Memory B cell (primary cell): ENCODE measurements at places on chromosomes 3 and 15.
A peak's percentile ranks its signal among the peaks of the same experiment; 100 is the strongest.

- no peak overlapping the region for H3K27ac ChIP-seq
- no peak overlapping the region for H3K4me3 ChIP-seq
- H3K4me1 ChIP-seq, result no peaks in the 10 kb centered on the region
- no peak for DNase-seq
- no peaks in the 10 kb centered on the region for H3K36me3 ChIP-seq
Measured at GRCh38 chr15:88989578-88989977, 76.4 kb upstream of the MFGE8 start.

- H3K4me3 ChIP-seq, result no peak overlapping the region
- H3K36me3 ChIP-seq, result no peaks in the 10 kb centered on the region
- H3K27me3 ChIP-seq, result peaks cover 1% of the 10 kb centered on the region
- H3K4me1 ChIP-seq, result no peaks in the 10 kb centered on the region
- DNase-seq, result no peak
Measured at GRCh38 chr3:109278546-109278945, 37.8 kb downstream of the DPPA2 start.

DNA sequence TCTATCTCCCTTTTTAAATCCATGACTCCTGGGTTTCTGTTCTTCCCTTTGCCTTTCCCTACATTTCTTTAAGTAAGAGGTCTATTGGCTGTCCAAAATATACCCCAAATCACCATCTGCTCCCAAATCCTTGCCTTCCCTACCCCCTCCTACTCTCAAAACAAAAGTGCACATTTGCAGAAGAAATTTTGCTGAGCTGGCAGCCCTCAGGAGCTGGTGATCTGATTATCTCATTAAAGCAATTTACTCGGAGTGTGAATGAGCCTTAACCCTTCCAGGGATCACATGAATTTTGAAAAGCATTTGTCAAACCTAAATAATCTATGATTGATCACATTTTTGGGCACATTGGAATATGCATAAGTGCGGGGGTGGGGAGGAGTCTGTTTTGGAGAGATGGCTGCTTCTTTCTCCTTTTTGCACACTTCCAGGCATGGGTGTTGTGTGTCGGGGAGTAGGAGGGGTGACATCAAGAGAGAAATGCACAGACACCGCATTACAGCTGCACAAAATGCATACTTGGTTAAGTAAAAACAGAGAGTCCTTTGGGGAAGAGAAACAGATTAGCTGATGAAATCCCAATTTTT lies 892.6 kb downstream of the TUSC7 start:
- H3K36me3 ChIP-seq, result no peaks in the 10 kb centered on the region
- no peak overlapping the region for H3K4me3 ChIP-seq
- H3K4me1 ChIP-seq, result no peaks in the 10 kb centered on the region

DNA sequence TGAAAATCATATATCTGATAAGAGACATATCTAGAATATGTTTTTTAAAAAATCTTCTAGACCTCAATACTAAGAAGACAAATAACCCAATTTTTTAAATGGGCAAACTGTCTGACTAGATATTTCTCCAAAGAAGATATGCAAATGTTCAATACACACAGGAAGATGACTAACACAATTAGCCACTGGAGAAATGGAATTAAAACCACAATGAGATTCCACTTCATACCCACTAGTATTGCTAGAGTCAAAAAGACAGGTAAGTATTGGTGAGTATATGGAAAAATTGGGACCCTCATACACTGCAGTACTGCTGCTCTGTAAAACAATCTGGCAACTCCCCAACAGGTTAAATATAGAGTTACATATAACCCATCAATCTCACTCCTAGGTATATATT lies 33.1 kb upstream of the TOPAZ1 start:
- H3K27ac ChIP-seq, result no peak overlapping the region
- H3K27me3 ChIP-seq, result peaks cover 18% of the 10 kb centered on the region
- no peak overlapping the region for H3K4me3 ChIP-seq
- no peak for DNase-seq
- no peaks in the 10 kb centered on the region for H3K4me1 ChIP-seq

DNA sequence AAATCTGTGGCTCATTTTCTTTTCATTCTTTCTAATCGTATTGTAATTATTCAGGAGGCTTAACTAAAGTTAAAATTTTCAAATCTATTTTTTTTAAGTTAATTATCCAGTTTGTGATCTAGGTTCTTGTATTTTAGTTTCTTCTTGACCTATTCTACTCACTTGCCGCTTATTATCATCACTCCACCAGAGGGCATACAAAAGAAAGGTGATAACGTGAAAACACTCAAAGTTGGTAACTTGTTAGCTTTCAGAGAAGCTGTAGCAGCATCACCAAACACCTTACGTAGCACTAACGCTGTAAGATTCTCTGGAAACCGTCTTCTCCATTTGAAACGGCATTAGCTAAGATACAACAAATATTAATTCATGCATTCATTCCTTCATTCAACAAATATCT lies 4.8 kb downstream of the GNB4 start:
- peaks cover 11% of the 10 kb centered on the region for H3K36me3 ChIP-seq
- no peaks in the 10 kb centered on the region for H3K27me3 ChIP-seq
- H3K27ac ChIP-seq, result no peak overlapping the region
- no peak overlapping the region for H3K4me3 ChIP-seq
- peaks cover 20% of the 10 kb centered on the region for H3K4me1 ChIP-seq

DNA sequence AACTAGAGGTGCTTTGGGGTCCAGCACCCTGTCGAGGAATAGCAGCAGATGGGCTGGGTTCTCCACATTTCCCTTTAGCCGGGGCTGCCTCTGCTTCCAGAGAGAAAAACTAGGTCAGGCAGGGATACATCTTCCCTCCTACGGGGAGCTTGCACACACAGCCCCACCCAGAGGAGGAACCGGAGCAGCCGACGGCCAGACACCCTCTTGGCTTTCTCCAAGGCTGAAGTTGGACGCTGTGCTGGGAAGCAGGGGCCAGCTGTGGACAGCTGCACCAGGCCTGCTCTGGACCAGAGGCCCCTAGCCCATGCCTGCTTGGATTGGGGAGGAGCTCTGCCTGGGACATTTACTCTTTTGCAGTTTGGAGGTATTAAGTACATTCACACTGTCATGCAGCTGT lies 44.7 kb upstream of the NR2C2 start:
- H3K27ac ChIP-seq, result no peak overlapping the region
- H3K4me1 ChIP-seq, result no peaks in the 10 kb centered on the region
- H3K4me3 ChIP-seq, result no peak overlapping the region

GRCh38 chr3:136142592-136142991 lies 53.5 kb downstream of the MSL2 start:
- H3K36me3 ChIP-seq, result no peaks in the 10 kb centered on the region
- no peaks in the 10 kb centered on the region for H3K27me3 ChIP-seq
- no peak for DNase-seq
- H3K4me1 ChIP-seq, result peaks cover 13% of the 10 kb centered on the region
- no peak overlapping the region for H3K4me3 ChIP-seq

GRCh38 chr3:181431748-181432147 lies 280.0 kb upstream of the SOX2 start:
- H3K4me1 ChIP-seq, result no peaks in the 10 kb centered on the region
- DNase-seq, result no peak
- no peaks in the 10 kb centered on the region for H3K36me3 ChIP-seq
- no peak overlapping the region for H3K4me3 ChIP-seq
- no peak overlapping the region for H3K27ac ChIP-seq
- H3K27me3 ChIP-seq, result no peaks in the 10 kb centered on the region

DNA sequence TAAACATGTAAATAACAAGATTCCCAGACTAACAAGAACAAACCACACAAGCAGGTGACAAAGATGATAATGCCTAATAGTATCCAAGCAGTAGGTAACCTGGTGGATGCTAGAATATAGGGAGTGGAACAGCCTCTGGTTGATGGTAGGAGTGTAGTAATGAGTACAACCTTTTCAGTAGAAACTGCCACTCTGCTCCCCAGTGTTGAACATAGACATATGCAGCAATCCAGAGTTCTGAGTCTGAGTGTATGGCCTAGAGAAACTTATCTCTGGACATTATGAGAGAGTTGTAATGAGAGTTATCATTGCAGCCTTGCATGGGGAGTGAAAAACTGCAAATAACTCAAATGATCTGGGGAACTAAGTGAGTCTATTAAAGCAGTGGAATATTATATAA lies 76.1 kb upstream of the ACAD9 start:
- H3K4me3 ChIP-seq, result peak overlapping the region; percentile 24
- DNase-seq, result no peak
- H3K27me3 ChIP-seq, result no peaks in the 10 kb centered on the region
- peaks cover 26% of the 10 kb centered on the region for H3K4me1 ChIP-seq

DNA sequence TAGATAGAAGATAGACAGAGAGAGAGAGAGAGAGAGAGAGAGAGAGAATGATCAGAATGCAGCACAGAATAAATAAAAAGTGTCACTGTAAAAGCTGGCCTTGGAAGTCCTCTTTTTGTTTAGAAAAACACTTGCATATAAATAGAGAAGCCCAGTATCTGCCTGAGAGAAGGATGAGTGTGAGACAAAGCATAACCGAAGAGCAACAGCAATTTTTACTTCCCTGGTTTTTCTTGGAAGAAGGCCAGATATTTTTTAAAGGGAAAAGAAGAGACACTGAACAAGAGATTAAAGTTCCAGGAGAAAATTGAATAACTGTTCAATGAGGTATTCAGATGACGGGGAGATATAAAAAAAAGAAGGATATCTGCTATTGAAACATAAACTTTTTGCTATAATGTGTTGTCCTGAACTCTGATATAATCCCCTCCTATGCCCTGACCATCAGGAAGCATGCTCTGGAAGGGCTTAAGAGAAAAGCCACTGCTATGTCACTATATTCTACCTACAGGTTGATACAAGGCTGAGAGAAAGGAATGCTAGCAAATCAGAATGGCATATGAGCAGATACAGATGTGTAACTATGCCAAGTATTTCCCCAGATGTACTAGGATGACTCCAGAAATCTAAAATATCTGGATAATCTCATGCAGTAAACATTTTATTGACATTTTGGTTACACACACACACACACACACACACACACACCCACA lies 358.9 kb downstream of the RBMS3 start:
- H3K27me3 ChIP-seq, result no peaks in the 10 kb centered on the region
- H3K4me3 ChIP-seq, result no peak overlapping the region
- H3K36me3 ChIP-seq, result no peaks in the 10 kb centered on the region
- H3K27ac ChIP-seq, result no peak overlapping the region

- H3K27ac ChIP-seq, result no peak overlapping the region
- peaks cover 4% of the 10 kb centered on the region for H3K4me1 ChIP-seq
- H3K27me3 ChIP-seq, result peaks cover 3% of the 10 kb centered on the region
- no peak for DNase-seq
- H3K4me3 ChIP-seq, result peak overlapping the region; percentile 87
- no peaks in the 10 kb centered on the region for H3K36me3 ChIP-seq
Measured at GRCh38 chr15:78831229-78832207, 20.3 kb upstream of the ADAMTS7 start.

GRCh38 chr15:31774045-31774444 lies 256.3 kb upstream of the CHRNA7 start:
- H3K4me1 ChIP-seq, result no peaks in the 10 kb centered on the region
- H3K27ac ChIP-seq, result no peak overlapping the region
- no peak overlapping the region for H3K4me3 ChIP-seq
- H3K27me3 ChIP-seq, result peaks cover 11% of the 10 kb centered on the region
- DNase-seq, result no peak

- no peaks in the 10 kb centered on the region for H3K4me1 ChIP-seq
- H3K27ac ChIP-seq, result no peak overlapping the region
- H3K36me3 ChIP-seq, result no peaks in the 10 kb centered on the region
- no peak overlapping the region for H3K4me3 ChIP-seq
Measured at GRCh38 chr15:59696332-59696731, 7.2 kb upstream of the BNIP2 start.

GRCh38 chr3:102525624-102526023 lies 90.8 kb downstream of the ZPLD1 start:
- no peak for DNase-seq
- no peaks in the 10 kb centered on the region for H3K36me3 ChIP-seq
- no peak overlapping the region for H3K4me3 ChIP-seq
- peaks cover 9% of the 10 kb centered on the region for H3K27me3 ChIP-seq

GRCh38 chr3:52044869-52045619 lies 11.3 kb downstream of the DUSP7 start:
- H3K27me3 ChIP-seq, result peaks cover 2% of the 10 kb centered on the region
- peaks cover 11% of the 10 kb centered on the region for H3K4me1 ChIP-seq
- H3K36me3 ChIP-seq, result peaks cover 6% of the 10 kb centered on the region
- DNase-seq, result no peak

DNA sequence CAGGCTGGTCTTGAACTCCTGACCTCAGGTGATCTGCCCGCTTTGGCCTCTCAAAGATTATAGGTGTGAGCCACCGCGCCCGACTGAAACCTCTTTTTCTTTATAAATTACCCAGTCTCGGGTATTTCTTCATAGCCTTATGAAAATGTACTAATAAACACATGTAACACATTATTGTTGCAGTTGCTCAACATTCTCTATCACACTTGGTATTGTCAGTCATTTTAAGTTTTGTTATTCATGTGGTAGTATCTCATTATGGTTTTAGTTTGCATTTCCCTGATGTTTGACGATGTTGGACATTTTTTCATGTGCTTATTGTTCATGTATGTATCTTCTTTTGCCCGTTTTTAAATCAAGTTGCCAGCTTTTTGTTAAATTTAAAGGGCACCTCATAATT lies 109.7 kb downstream of the TCF12 start:
- H3K4me1 ChIP-seq, result peaks cover 18% of the 10 kb centered on the region
- no peak overlapping the region for H3K27ac ChIP-seq
- peaks cover 8% of the 10 kb centered on the region for H3K36me3 ChIP-seq
- no peak overlapping the region for H3K4me3 ChIP-seq

GRCh38 chr3:117035745-117036144 lies 326.2 kb downstream of the TUSC7 start:
- H3K27me3 ChIP-seq, result no peaks in the 10 kb centered on the region
- H3K4me3 ChIP-seq, result no peak overlapping the region
- no peaks in the 10 kb centered on the region for H3K36me3 ChIP-seq
- DNase-seq, result no peak
- H3K27ac ChIP-seq, result no peak overlapping the region

DNA sequence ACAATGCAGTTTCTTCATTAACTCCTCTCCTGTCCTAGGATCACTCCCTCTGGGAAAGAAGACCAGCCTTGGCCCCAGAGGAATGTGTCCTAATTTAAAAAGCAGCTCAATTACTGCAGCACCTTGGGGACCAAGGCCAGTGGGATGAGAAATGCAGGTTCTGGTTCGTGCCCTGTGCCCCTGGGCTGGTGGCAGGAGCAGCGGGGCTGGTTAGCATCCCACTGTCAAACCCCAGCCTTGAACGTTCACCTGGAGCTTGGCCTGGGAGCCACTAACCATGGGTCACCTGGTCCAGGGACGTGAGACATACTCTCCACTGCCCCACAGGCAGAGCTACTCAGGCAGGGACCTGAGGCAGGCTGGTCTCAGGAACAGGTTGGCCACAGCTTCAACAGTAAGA lies 8.4 kb upstream of the RTP3 start:
- no peak for DNase-seq
- H3K36me3 ChIP-seq, result no peaks in the 10 kb centered on the region
- H3K4me3 ChIP-seq, result no peak overlapping the region
- H3K4me1 ChIP-seq, result peaks cover 8% of the 10 kb centered on the region
- no peak overlapping the region for H3K27ac ChIP-seq
- no peaks in the 10 kb centered on the region for H3K27me3 ChIP-seq
